Kasumi-1 (cell line): ENCODE measurements at places on chromosomes 3 and 15.

DNA sequence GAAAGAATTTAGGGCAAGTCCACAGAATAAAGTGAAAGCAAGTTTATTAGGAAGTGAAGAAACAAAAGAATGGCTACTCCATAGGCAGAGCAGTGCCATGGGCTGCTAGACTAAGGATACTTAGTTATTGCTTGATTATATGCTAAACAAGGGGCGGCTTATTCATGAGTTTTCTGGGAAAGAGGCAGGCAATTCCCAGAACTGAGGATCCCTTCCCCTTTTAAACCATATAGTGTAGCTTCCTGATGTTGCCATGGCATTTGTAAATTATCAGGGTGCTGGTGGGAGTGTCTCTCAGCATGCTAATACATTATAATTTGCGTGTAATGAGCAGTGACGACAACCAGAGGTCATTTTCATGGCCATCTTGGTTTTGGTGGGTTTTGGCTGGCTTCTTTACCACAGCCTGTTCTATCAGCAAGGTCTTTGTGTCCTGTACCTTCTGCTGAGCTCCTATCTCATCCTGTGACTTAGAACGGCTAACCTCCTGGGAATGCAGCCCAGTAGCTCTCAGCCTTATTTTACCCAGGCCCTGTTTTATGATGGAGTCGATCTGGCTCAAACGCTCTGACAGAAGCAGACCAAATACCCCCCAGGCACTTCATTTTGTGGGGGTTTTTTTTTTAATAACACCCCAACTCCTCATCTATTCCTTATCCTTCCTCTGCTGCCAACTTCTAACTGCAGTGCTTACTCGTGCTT is 103.0 kb upstream of the RARB start:
- DNase-seq, result no peak

- no peak for DNase-seq
Observed at GRCh38 chr15:68578980-68579935, at the start of gene CORO2B. CORO2B (plus strand) TSS chr15:68578993; CDS start chr15:68579263, 270 bp downstream.

DNA sequence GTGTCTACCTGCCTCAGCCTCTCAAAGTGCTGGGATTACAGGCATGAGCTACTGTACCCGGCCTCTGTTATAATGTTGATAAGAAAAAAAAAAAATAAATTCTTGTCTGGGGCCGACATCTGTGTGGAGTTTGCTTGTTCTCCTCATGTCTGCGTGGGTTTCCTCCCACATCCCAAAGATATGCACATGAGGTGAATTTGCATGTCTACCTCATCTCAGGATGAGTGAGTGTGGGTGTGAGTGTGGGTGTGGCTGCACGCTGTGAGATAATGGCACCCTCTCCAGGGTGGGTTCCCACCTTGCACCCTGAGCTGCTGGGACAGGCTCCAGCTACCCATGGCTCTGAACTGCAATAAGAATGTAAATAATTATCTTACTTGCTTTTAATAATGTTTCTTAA is 25.9 kb upstream of the UACA start:
- DNase-seq, result no peak

- peak; percentile 81 for DNase-seq
Observed at GRCh38 chr15:92095693-92096092, 242.2 kb downstream of the SLCO3A1 start.

DNA sequence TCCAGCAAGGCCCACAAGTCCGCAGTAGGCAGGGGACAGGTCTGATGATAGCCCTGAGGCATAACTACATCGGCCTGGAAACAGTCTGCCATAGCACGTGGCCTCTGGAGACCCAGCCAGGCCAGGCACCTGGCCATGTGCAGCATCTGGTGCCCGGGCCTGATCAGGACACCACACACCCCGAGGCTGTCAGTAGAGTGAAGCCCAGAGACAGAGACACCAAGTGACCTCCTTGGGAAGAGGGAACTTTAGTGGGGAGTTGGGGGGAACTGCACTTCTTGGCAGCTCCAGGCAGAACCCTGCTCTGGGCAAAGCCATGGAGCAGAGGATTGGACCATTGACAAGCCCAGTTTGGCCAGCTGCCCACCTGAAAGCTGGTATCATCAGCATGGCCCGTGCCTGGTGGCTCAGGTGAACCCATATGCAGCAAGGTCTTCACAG is 1.2 kb downstream of the SHISA5 start:
- DNase-seq, result no peak

GRCh38 chr15:89157918-89158564 is 63.3 kb downstream of the RLBP1 start:
- DNase-seq, result no peak

DNA sequence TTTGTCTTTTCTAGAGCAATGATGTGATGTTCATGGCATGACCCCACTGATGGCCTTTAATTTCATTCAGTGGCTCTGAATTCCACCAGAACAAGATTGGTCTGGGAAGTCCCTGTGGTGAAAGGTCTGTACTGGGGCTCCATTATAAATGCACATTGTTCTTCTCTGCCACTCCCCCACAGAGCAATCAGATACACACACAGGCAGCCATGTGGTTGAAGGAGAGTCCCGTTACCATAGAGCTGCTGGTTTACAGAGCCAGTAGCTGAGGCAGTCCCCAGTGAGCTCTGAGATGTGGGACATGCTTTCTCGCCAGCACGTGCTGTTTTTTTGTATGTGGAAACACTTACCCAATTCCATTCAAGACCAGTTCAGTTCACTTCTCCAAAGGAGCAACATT is 172.7 kb upstream of the TRIM42 start:
- DNase-seq, result no peak

GRCh38 chr3:124878561-124879336 is 8.4 kb downstream of the ITGB5 start:
- peak; percentile 43 for DNase-seq

- DNase-seq, result no peak
Observed at GRCh38 chr3:114356525-114356924, 62.7 kb downstream of the TIGIT start.
